ENCODE measurements at places on chromosomes 16 and 17. TPM values are rescaled to one million over a fixed set of nuclear protein-coding genes. Genes with fewer than 3 reads are reported as not detected.

HIGD1B gene
- not detected for total RNA-seq

SYT17 gene
- 6.0 TPM for total RNA-seq

KIF2B gene
- not detected for total RNA-seq

GPRC5B gene
- total RNA-seq, result not detected

NPIPA2 gene
- total RNA-seq, result 10.7 TPM

TBC1D3H gene
- total RNA-seq, result not detected

LHX1 gene
- total RNA-seq, result not detected

CCL23 gene
- not detected for total RNA-seq

SEPTIN1 gene
- total RNA-seq, result 171 TPM

CDRT15L2 gene
- not detected for total RNA-seq

NOTUM gene
- total RNA-seq, result 0.88 TPM

PRAC1 gene
- total RNA-seq, result not detected

AXIN2 gene
- total RNA-seq, result 8.2 TPM

KRTAP3-2 gene
- not detected for total RNA-seq

HAP1 gene
- total RNA-seq, result 0.22 TPM

BRD7 gene
- total RNA-seq, result 105 TPM

LLGL2 gene
- total RNA-seq, result 21.6 TPM

TMEM100 gene
- not detected for total RNA-seq

ABCC6 gene
- not detected for total RNA-seq

CD300H gene
- total RNA-seq, result not detected

CDT1 gene
- 108 TPM for total RNA-seq

FBF1 gene
- 47.9 TPM for total RNA-seq
